ENCODE measurements at places on chromosomes 5 and 9.

- DNase-seq: no peak
These were observed 23.1 kb upstream of the FOXD1 start for GRCh38 chr5:73471654-73472053.

DNA sequence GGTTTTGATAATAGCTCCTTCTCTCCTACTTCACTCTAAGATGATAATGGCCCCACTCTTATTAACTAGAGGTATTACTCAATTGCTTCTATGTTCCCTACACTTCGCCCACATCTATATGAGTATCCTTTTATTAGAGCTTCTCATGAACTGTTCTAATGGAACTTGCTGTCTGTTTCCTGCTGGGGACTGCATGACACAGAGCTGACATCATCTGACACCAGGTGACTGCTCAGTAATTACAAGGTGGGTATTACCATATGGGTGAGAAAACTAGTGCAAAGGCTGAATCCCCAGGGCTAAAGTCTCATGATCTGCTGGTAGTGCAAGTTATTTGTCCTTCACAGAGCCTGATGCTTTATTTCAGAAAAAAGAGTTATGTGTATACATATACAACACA is 146.2 kb upstream of the PLCXD3 start:
- DNase-seq: no peak

DNA sequence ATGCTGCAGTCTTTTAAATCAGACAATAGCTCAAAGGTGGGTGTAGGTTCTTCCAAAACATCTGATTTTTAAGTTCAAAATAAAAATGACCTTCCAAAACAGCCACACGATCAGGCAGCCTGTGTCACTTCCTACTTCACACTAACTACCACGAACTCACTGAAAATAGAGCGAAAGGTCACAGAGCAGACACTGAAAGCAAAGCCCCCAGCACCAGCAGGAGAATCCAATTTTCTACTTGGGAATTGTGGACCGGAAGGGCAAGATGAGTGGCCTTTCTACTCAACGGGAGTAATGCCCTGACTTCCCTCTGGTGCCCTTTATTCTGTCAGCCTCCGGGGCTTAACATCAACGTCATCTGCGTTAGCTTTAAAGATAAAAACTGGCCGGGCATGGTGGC is 107.8 kb upstream of the FAM120A start:
- no peak for DNase-seq

DNA sequence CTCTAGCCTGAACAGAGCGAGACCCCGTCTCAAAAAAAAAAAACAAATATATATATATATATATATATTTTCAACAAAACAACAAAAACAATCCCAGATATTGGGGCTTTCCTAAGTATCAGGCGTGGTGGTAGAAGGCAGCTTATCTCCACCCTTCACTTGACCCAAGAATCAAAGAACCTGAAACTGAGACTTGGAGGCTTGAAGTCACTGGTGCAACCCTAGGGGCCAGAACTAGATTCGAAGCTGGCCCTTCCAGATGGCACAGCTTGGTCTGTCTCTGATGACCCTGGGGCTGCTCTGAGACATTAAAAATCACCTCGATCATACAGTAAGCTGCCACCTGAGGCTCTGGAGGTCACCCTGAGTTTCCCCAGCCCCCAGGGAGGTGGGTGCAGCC is 1.3 kb upstream of the KCNMB1 start:
- DNase-seq: no peak

Measured in DMS 273 treated with DMSO at 0.1 percent for 48 hours (cell line).